GM23338 (cell line): ENCODE measurements at places on chromosomes 3 and 15. TPM values are rescaled to one million over a fixed set of nuclear protein-coding genes. Genes with fewer than 3 reads are reported as not detected.

AHSG gene
- total RNA-seq: 0.10 TPM in 1 of 2 replicates, not detected in the other

TUSC7 gene
- total RNA-seq: not detected in 2 replicates

GRCh38 chr3:134810052-134810435 lies 15.0 kb downstream of the EPHB1 start:
- peak; percentile 79 for DNase-seq

GRCh38 chr3:159032311-159032710 lies 230.5 kb downstream of the MFSD1 start:
- no peak for DNase-seq
